ENCODE measurements at places on chromosomes 16 and 17.

DNA sequence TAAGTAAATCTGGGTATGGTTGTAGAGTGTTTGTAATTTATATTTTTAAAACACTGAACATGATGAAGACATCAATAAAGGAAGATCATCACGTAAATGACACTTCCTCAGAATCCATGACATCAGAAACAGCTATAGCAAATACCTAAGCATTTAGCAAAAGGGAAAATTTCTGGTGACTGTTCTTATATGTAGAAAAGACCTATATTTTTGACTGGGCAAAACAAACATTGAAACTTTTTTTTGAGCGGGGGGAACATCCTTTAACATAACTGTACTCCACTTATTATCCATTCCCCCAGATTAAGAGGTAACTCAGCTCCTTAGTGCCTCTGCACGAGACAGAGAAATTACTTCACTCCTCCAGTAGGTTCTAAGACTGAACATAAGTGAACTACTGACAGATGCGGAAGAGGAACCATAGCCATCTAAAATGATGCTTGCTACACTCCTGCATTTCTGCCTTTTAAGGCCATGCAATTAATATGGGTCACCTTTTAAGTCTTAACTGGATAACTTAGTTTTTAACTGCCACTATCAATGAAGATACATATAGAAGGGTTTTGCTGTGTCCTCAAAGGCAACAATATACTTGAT lies 9.4 kb downstream of the CRYBA1 start:
- DNase-seq, result no peak

GRCh38 chr17:66614469-66614868 lies 220.4 kb upstream of the CACNG5 start:
- no peak for DNase-seq

DNA sequence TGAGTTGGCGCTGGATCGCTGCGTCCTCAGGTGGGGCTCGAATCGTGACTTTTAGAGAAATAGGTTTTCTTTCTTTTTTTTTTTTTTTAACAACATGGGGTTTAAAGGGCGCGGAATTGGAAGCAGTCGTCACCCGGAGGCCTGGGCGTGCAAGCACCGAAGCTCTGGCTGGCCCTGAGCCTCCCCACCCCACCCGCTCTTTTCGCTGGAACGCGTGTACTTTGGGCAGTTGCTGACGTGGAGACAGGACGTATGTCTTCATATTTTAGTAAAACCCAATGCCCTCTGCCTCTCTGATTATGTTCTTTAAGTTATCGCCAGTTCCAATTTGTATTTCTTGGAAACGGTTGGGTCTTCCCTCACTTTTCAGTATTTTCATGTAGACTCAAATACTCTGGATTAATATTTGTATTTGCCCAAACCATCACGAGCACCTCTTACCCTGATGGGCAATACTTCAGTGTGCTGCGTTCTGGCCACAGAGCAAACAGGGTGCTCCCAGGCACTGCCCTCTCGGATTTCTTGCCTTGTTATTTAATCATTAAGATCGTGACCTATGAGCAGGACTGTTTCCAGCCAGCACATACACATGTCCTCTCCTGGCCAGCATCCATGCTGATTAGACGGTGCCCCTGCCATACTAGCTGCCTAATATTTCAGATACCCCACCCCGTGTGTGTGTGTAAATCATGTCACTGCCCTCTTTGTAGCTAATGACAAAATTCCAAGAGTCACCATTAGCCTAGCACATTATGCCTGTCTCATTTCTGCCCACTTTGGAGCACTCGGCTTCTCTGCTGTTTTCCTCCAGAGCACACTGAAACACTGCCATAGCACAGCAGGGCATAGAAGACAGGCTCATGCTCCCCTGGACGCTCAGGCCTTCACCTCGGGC lies 805 bp upstream of the C16orf95 start:
- no peak for DNase-seq

GRCh38 chr16:57624044-57624688 lies 4.3 kb upstream of the ADGRG1 start:
- no peak for DNase-seq

GRCh38 chr17:17661834-17662385 lies 19.3 kb upstream of the RAI1 start:
- no peak for DNase-seq
